ENCODE measurements at places on chromosomes 4 and X.

GRCh38 chr4:68249434-68249833 is 3.9 kb upstream of the TMPRSS11B start:
- no peak for DNase-seq

- no peak for DNase-seq
Observed at GRCh38 chr4:145887241-145887991, 51.2 kb downstream of the ZNF827 start.

GRCh38 chrX:123425471-123425870 is 241.4 kb downstream of the GRIA3 start:
- DNase-seq: no peak

DNA sequence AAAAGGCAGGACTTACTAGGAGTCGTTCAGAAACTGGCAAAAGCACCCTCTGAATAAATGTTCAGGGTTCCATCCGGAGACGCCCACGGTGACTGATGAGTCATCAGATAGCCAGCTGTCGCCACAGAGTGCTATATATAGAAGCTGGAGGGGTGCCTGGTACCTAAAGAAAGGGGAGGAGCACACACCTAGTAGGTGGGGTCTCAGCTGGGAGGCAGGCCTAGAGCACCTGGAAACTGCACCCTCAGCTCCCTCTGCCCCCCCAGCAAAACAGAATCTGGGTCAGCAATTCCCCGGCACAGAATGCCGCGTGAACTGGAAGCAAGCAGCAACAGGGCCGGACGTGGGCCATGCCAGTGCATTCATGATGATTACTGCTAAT is 242.0 kb downstream of the BCOR start:
- DNase-seq: peak; percentile 73

- DNase-seq: no peak
Observed at GRCh38 chr4:41750121-41750625, 1.6 kb upstream of the PHOX2B start.

GRCh38 chr4:189420572-189420971 is 520.1 kb upstream of the FRG1 start:
- DNase-seq: no peak

GRCh38 chrX:261919-262352 is 19.2 kb upstream of the PLCXD1 start:
- no peak for DNase-seq

- no peak for DNase-seq
Observed at GRCh38 chrX:22349116-22349515, 76.4 kb downstream of the CBLL2 start.

DNA sequence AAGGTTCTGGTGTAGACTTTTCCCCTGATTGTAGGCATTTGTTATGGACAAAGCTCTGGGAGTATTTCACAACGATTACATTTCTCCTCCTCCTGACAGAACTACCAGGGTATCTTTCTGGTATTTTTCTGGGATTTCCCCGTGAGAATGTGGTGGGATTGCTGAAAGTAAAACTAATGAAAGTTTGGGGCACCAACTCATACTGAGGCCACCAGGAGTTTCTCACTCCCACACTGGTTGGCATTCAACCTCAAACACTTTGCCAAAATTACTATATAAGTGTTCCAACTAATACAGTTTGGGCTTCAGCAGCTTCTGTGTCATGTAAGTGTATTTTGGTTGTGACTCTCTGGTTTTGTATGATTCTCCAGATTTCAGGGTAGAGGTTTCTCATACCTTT is 855.1 kb downstream of the GLUD2 start:
- no peak for DNase-seq

DNA sequence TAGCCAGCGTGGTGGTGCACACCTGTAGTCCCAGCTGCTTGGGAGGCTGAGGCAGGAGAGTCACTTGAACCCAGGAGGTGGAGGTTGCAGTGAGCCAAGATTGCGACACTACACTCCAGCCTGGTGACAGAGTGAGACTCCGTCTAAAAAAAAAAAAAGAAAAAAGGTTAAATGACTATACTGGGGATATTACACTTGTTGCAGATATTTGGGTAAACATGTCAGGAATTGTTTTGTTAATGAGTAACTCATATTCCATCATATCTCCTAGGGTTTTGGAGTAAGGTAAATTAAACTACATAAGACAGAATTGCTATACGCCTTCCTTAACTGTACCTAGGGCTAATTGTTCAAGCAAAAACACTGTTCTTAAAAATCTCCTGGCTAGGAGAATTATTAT is 291.4 kb upstream of the IGFBP7 start:
- DNase-seq: no peak

GRCh38 chr4:119212234-119212963 is at the start of gene USP53:
USP53 (plus strand) TSS chr4:119212713; CDS start chr4:119239760, 27,047 bp downstream.
- DNase-seq: peak; percentile 94

DNA sequence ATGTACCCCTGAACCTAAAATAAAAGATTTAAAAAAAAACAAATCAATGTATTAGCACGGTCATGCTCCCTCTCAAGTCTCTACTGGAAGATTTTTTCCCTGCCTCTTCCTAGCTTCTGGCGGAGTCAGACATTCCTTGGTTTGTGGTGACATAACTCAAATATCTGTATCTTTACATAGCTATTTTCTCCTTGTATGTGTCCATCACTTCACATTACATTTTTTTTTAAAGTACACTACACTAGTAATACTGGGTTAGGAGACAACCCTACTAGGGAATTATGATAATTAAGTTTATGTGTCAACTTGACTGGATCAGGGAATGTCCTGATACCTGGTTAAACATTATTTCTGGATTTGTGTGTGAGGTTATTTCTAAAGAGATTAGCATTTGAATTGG is 1197.9 kb downstream of the TECRL start:
- DNase-seq: no peak

DNA sequence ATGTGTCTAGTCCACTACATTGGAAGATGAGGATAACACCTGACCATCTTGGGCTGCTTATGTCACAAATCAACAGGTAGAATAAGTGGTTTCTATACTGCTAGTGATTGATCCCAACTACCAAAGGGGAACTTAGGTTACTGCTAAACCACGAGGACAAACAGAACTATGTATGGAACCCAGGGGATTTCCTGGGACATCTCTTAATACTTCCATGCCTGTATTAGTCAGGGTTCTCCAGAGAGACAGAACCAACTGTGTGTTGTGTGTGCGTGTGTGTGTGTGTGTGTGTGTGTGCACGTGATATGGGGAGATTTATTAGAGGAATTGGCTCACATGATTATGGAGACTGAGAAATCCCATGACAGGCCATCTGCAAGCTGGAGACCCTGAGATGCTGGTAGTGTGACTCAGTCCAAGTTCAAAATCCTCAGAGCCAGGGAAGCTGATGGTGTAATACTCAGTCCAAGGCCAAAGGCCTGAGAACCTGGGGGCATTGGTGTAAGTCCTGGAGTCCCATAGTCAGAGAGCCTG is 16.2 kb upstream of the AFF1 start:
- DNase-seq: no peak

DNA sequence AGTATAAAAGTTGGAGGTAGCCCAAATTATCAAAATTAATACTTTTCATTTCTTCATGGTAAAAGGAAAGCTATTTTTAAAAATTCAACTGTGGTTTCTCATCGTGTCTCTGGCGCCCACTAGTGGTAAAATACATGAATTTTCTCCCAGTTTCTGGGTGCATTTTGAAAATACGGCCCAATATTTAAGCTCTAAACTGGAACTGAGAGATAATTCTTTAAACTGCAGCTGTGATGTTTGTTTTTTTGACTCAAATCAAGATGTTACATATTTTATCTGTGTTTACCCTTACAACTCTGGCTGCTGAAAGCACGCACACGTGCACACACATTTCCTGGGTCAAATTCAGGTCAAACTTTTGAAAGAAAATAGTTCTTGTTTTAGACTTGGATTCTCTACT is 123.9 kb upstream of the ACSL4 start:
- peak; percentile 29 for DNase-seq

DNA sequence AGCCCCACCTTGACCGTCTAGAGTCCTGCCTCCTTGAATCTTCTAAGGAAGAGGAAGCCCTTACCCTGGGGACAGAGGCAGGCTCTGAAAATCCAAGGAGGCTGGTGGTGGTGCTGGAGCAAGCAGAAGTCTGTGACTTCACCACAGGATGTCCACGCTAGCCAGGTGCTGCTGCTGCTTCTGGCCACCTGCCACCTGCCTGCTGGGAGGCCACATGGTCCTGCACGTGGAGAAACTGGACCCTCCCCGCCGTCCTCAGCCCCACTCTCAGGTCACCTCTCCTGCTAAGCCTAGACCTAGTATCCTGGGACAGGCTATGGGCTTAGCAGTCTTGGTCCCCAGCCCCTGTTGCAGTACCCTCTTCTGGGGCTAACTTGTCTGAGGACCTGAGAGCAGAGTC is 15.8 kb downstream of the TMEM31 start:
- DNase-seq: peak; percentile 51

DNA sequence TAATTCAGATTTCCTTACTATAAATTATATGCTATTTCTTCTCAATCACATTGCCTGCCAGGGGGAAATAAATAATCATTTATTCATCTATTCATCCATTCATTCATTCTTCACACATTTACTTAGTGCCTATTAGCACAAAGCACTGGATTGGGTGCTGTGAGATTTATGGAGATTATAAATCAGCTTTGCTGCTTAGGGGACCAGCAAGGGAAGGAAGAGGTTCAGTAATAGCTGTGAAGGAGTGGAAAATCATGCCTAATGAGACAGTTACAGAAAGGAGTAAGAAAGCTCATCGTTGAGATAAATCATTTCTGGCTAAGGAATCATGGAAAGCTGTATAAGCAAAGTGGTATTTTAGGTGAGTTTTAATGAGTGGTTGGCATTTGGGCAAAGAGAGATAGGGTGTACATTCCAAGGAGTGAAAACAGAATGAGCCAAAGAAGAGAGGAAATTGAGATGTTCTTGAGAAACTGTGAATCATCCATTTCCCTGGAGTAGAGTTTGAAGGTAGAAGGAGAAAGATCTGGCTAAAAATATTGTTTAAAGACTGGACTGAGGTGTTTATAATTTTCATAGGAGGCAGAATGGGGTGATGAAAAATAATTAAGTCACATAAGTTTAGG is 9.6 kb downstream of the ARSJ start:
- DNase-seq: no peak

- no peak for DNase-seq
Observed at GRCh38 chr4:148052448-148052847, 320.6 kb downstream of the ARHGAP10 start.

DNA sequence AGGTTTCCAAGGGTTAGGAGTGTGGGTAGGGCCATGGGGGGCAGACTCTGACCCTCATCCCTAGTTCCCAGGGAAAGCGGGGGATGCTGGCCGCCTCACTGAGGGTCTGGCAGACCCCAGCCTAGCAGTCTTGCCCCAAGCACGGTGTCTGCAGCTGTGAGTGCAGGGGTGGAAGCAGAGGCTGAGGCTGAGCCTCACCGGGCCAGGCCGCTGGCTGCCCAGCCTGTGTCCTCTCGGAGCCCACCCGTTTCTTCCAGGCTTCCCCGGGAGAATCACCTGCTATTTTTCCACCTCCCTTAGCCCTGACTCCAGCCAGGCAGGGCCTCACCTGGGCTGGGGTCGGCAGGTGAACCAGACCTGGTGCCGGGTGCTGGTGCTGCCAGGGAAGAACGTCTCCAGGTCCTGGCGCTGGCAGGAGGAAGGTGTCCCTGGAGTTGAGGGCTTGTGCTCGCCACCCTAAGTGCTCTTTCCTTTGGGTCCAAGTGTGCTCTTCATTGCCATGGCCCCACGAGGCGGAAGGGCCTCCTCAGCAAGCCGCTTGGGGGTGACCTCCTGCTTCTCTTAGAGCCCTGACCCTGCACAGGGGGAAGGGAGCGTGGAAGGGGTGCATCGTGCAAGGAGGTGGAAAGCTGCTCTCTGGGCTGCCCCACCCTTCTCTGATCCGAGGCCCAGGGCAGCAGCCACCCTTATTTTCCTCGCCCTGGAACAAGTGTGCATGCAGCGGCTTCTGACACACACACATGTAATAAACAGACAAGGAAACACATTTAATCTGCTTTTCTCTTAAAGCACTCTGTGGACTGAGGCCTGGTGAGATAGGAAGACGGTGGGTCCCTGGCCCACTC is 112.7 kb downstream of the FAM53A start:
- no peak for DNase-seq

GRCh38 chrX:119887721-119888425 is 7.8 kb upstream of the AKAP14 start:
- peak; percentile 48 for DNase-seq

- DNase-seq: no peak
Observed at GRCh38 chrX:10062980-10063379, 93.8 kb upstream of the CLCN4 start.

- no peak for DNase-seq
Observed at GRCh38 chr4:87521757-87522374, 7.3 kb downstream of the SPARCL1 start.

DNA sequence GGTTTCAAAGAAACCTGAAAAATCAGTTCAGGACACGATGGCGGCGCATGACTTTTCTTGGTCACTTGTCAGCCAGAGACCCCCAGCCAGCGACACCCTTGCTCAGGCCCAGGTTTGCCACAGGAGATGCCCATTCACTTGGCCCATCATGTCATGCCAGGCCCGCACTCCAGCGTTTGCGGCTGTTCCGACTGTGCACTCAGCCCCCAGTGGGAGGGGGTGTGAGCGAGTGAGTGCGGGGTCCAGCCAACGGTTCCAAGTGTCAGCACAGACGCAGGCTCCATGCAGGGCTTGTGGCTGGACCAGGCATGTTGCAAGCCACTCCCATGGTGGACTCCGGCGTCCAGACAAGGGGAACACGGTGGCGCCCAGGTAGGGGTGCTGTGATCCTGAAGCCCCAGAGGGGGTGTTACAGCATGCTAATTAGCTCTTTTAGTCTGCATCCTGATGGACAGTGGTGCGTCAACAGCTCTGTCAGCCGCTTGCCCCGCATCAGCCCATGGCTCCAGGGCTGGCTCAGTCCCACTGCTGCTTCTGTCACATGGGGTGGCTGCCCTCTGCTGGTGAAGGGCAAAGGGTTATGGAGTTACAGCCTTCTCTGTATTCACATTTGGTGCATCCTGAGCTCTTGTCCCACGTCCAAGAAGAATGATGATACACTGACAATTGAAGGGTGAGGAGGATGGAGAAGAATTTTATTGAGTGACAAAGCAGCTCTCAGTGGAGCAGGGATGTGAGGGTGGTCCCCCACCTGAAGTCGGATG is 3.7 kb upstream of the MAEA start:
- DNase-seq: no peak

DNA sequence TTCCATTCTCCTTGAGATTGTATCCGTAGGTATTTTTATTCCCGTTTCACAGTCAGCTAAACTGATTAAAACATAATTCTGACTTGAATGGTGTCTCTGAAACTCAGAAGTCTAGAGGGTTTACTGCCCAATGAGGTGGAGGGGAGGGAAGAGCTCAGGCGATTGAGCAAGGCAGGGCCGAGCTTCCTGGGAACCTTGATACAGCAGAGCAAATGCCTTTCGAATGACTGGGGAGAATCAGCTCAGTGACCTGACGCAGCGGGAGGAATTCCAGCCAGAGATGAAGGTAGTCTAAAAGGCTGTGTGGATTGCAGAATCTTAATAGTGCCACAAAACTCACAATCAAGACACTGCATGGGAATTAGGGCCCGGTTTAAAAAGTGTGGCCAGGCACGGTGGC is 233.6 kb downstream of the EVC2 start:
- DNase-seq: no peak

DNA sequence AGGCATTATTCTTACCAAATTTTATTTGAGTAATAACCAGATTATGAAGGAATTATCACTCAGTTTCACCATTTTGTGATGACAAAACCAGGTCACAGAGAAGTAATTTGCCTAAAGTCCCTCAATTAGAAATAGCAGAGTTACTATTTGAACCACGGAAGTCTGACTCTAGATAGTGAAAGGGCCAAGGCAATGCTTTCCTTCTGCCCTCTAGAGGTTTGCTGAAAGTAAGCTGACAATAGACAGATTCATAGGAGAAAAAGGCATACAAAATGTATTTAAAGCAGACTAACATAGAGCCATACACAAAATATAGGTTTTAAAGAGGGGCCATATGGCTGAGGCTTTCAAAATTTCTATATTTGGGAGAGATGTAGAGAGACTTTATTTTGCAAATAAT is 43.1 kb downstream of the CXXC4 start:
- DNase-seq: no peak

Data from NCI-H2081 (cell line).